Caki2 (cell line): ENCODE measurements at places on chromosomes 5 and 9. TPM values are rescaled to one million over a fixed set of nuclear protein-coding genes. Genes with fewer than 3 reads are reported as not detected.

TTC39B gene
- total RNA-seq: 0.81 and 8.0 TPM in 2 replicates

SPINK6 gene
- not detected in 2 replicates for total RNA-seq

DND1 gene
- total RNA-seq: not detected in 2 replicates

MZB1 gene
- total RNA-seq: not detected in 2 replicates

OR1L1 gene
- total RNA-seq: not detected in 2 replicates

PCDHAC2 gene
- 2.8 and 4.6 TPM in 2 replicates for total RNA-seq

BARHL1 gene
- not detected in 2 replicates for total RNA-seq

CDO1 gene
- total RNA-seq: not detected in 2 replicates

INSL4 gene
- not detected in 2 replicates for total RNA-seq

GLRA1 gene
- total RNA-seq: not detected in 2 replicates

SLC34A3 gene
- not detected in 2 replicates for total RNA-seq

TNFSF8 gene
- total RNA-seq: not detected in 2 replicates

TXNDC8 gene
- not detected in 2 replicates for total RNA-seq

PDGFRB gene
- 1.4 and 16.3 TPM in 2 replicates for total RNA-seq

PPIC gene
- total RNA-seq: 21.9 and 24.8 TPM in 2 replicates

SLC12A2 gene
- total RNA-seq: 4.5 and 5.1 TPM in 2 replicates

MRPL41 gene
- 65.2 and 71.9 TPM in 2 replicates for total RNA-seq

ADRA1B gene
- total RNA-seq: 25.0 and 28.4 TPM in 2 replicates

NTNG2 gene
- 5.1 and 31.1 TPM in 2 replicates for total RNA-seq

PIP5K1B gene
- total RNA-seq: not detected in 2 replicates

UBE2R2 gene
- 19.4 and 22.9 TPM in 2 replicates for total RNA-seq

PCDHGB6 gene
- total RNA-seq: 0.75 and 1.3 TPM in 2 replicates

ASPN gene
- total RNA-seq: not detected in 2 replicates

MSX2 gene
- 7.5 and 25.3 TPM in 2 replicates for total RNA-seq

DOK3 gene
- 0.57 and 0.72 TPM in 2 replicates for total RNA-seq

PITX1 gene
- total RNA-seq: 0.35 and 4.6 TPM in 2 replicates

CCL28 gene
- total RNA-seq: 4.8 and 8.2 TPM in 2 replicates

SPARC gene
- 111 and 136 TPM in 2 replicates for total RNA-seq

ENTPD2 gene
- total RNA-seq: not detected in 2 replicates

PHAX gene
- 30.8 and 42.4 TPM in 2 replicates for total RNA-seq

PLCXD3 gene
- 0.03 and 0.07 TPM in 2 replicates for total RNA-seq

UNC5A gene
- 4.1 and 6.8 TPM in 2 replicates for total RNA-seq

SLC6A7 gene
- not detected in 2 replicates for total RNA-seq

CEL gene
- 0.10 and 0.61 TPM in 2 replicates for total RNA-seq

GARNL3 gene
- 2.0 and 6.4 TPM in 2 replicates for total RNA-seq

ANKRD33B gene
- total RNA-seq: 8.5 and 9.3 TPM in 2 replicates

DBH gene
- not detected in 2 replicates for total RNA-seq

FBXO4 gene
- total RNA-seq: 19.6 and 20.6 TPM in 2 replicates

CETN3 gene
- total RNA-seq: 11.9 and 33.2 TPM in 2 replicates

FAM114A2 gene
- total RNA-seq: 20.9 and 38.7 TPM in 2 replicates

ENC1 gene
- total RNA-seq: 10.6 and 27.2 TPM in 2 replicates

ZNF474 gene
- 0.96 and 4.9 TPM in 2 replicates for total RNA-seq

GFI1B gene
- total RNA-seq: not detected in 2 replicates

FBP2 gene
- total RNA-seq: not detected in 2 replicates

FCN2 gene
- not detected in 2 replicates for total RNA-seq

BRINP1 gene
- 3.7 and 6.7 TPM in 2 replicates for total RNA-seq

CCIN gene
- total RNA-seq: not detected in 2 replicates

LRRC19 gene
- not detected in 2 replicates for total RNA-seq

CYLC2 gene
- not detected in 2 replicates for total RNA-seq

EQTN gene
- not detected in 2 replicates for total RNA-seq

BTNL8 gene
- total RNA-seq: not detected in 2 replicates

CCNJL gene
- 4.6 and 5.1 TPM in 2 replicates for total RNA-seq
